CD4-positive, alpha-beta T cell treated with Interleukin-17A for 4 hours (primary cell): ENCODE measurements at places on chromosomes 3 and 15.

GRCh38 chr3:46272028-46272451 lies 29.8 kb downstream of the CCR3 start:
- no peak for DNase-seq

GRCh38 chr15:49645277-49645676 lies 24.4 kb downstream of the DTWD1 start:
- DNase-seq, result no peak

DNA sequence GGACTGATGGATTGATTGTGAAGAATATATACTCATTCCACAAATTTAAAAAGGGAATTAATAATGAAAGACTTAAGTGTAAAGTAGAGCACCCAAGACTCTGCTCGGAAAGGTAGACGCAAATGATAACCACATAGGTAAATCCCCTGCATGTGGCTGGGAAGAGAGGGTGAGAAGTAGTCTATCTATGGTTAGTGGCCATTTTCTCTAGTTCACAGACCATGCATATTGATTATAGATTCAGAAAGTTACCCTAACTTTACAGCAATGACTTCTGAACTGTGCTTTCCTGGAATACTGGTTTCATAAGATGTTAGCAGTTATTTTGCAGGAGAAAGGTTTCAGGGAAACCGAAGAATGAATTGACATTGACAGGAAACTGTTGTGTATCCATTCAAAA lies 51.7 kb downstream of the CASR start:
- DNase-seq, result no peak

GRCh38 chr3:52277071-52277964 lies 1.1 kb downstream of the WDR82 start:
- peak; percentile 76 for DNase-seq

- DNase-seq, result no peak
These were observed 117.7 kb upstream of the FOXB1 start for GRCh38 chr15:59886441-59886840.

DNA sequence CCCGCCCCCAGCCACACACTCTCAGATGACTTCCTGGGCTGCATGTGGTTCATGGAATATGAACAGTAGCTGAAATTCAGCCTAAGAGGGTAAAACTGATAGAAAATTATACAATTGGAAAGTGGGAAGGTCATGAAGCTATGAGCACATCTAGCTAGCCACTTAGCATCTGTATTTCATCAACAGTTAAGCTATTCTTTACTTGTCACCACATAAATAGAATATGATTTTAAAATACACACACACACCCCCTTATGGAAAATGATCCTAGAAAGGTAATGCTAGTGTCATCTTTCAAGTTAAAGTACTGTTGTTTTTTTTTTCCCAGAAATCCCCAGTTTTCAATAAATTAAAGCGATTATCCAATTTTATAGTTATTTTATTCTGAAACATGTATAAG lies 3.6 kb downstream of the MAP4 start:
- DNase-seq, result no peak

DNA sequence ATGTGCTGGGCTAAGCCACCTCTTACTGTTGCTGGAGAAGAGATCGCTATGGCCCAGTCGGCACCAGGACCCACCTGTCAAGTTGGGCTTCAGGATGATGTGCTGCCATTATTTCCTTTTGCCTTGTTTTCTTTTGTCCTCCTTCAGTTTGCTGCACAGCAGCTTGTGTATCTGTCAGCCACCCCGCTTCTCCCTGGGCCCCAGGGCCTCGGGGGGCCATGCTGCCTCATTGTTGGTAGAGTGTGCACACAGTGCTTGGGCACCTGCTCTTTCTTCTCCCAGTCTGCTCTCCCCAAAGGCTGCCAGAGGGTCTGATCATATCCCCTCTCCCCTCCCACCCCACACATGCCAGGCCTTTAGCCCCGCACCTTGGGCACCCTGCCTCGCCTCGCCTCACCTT lies 185.5 kb upstream of the ATP10A start:
- DNase-seq, result no peak

GRCh38 chr3:14479591-14479990 lies 60.6 kb downstream of the GRIP2 start:
- peak; percentile 1 for DNase-seq

GRCh38 chr3:53658613-53659193 lies 164.3 kb downstream of the CACNA1D start:
- DNase-seq, result no peak

- DNase-seq, result no peak
These were observed 265.0 kb downstream of the IL20RB start for GRCh38 chr3:137222736-137223225.

GRCh38 chr15:66008940-66009562 lies 139.8 kb downstream of the RAB11A start:
- DNase-seq, result no peak

- no peak for DNase-seq
These were observed 171.6 kb upstream of the MBNL1 start for GRCh38 chr3:152097120-152097519.

DNA sequence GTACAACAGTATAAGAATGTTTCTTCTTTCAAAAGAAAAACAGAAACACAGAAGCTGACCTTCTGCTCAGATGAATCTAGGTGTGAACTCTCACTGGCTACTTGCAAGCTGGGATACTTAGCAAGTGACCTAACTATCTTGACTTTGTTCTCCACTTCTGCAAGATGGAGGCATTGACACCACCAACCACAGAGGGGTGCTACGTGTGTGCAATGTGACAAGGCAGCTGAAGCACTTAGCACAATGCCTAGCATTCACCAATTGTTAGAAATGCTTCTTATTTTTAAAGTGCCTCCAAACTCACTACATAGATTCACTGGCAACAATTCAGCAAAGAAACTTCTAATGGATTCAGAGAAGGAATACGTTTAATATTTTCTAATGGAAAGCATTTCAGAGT lies 331.4 kb upstream of the WNT5A start:
- no peak for DNase-seq

DNA sequence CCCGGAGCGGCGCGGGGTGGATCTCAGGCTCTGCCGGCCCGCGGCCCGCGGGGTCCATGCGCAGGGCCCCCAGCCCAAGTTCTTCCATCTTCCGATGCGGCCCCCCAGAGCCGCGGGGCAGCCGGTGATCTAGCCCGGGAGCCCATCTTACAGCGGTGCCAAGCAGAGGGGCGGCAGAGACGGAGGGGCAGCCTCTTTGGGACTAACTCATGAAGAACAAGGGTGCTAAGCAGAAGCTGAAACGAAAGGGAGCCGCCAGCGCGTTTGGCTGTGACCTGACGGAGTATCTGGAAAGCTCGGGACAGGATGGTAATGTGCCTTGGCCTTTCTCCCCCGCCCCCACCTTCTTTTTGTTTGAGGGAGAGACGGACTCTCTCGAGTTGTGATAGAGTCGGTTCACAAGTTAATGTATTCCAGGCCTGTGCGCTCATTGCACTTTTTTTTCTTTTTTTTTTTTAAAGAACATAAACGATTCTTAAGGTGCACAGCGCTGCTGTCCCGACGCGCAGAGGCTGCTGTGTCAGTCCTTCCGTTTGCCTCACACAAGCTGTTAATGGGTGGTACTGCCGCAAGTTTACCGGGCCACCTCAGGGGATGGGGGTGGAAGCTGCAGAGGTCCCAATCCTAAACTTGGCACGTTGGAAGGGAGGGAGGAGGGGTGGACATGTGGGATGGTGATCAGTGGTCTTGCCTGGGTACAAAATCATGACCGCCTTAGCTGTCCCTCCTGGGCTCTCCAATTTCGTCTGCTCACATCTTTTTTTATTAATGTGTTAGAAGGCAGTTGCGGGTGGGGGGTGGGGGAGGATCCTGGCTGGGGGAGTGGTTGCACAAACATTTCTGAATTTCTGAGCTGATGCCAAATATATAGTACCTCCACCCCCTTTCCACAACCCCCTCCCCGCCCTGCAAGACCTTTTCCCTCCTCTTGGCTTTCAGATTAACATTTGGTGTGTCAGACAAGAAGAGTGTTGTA lies 801 bp downstream of the ARHGAP31 start:
- DNase-seq, result peak; percentile 70

DNA sequence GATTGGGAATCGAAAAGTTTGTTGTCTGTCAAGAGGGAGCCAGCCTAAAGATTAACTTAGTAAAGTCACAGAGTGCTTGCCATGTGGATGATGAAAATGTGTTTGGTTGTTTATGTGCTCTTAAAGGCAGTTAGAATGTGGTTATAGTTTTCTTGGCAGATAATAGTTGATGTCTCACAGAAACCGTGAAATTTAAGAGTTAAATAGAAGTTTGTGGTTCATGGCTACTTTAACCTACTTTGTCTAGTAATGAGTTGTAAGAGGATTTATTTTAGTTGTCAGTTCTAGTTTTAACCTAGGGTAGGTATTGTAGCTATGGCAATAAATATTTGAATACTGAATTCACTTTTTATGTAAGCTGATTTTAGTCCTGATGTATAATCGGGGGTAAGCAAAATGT lies 36.4 kb upstream of the EIF3J start:
- no peak for DNase-seq

DNA sequence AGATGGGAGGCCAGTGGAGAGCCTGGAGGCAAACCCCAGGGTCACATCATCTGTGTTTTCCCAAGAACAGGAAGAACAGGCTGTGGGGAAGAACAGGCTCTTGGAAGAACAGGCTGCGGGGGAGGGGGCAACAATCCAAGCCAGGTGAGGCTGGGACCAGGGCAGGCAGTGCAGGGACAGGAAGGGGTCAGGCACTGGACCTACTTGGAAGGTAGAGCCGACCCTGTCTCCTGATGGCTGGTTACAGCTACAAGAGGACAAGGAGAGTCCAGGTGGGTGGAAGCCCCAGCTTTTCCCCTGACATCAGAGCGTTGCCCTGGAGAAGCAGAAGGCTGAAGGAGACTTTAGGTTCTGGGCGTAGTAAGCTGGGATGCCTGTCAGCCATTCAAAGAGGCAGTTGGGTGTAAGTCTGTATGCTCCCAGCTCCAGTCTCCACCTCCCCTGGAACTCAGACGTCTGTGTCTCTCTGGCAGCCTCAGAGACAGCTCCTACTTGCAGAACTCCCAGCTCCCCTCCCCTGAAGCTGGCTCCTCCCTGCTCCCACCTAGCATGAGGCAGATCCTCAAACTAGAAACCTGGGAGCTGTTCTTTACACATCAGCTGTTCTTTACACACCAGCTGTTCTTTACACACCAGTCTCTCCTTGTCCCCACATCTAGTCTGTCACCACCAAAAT lies 130.9 kb downstream of the DNAJB8 start:
- no peak for DNase-seq

GRCh38 chr3:44886561-44886960 lies 12.2 kb downstream of the TGM4 start:
- no peak for DNase-seq

GRCh38 chr15:89323825-89324224 lies 10.8 kb downstream of the POLG start:
- no peak for DNase-seq

DNA sequence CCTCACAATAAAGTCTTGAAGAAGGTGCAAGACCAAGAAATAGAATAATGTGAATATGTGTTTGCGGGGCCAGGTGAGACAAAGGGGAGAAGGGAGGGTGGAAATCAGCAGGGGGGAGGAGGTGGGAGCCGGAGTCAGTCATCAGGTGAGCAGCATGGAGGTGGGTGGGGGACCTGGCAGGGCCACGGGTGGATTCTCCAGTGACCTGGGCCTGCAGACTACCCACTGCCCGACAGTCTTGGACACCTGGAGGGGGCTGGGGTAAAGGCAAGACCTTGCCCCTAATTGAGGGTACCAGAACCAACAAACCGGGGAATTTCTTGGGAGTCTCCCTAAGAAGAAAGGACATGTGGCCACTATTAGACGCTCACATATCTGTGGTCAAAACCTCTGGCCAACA lies 95.8 kb downstream of the CHSY1 start:
- DNase-seq, result no peak

DNA sequence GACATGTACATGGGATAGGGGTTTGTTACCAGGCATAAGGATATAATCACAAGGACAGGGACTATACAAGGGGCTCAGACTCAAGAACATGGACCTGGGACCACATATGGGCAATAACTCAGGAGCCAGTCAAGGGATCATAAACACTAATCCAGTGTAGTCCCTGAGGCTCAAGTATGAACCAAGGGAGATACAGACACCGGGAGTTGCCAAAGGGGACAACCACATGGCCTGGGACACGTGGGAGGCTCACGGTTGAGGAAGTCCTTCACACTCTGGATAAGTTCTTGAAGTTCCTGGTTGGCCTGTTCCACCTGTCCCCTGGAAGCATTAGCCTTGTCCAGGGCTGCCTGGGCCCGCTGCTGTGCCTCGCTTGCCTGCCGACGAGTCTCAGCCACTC lies 1.8 kb upstream of the USP19 start:
- no peak for DNase-seq

DNA sequence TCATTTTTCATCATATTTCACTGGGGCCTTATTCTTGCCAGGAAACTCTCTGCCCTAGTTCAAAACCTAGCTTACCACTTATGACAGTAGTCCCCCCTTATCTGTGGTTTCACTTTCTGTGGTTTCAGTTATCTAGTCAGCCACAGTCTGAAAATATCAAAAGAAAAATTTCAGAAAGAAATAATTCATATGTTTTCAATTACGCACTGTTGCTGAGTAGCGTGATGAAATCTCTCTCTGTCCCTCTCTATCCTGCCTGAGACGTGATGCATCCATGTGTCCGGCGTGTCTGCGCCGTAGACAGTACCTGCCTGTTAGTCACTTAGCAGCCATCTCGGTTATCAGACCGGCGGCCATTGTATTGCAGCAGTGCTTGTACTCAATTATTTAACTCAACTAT lies 369.9 kb upstream of the MCTP2 start:
- DNase-seq, result no peak
